ENCODE measurements at places on chromosomes 13 and 19.

DNA sequence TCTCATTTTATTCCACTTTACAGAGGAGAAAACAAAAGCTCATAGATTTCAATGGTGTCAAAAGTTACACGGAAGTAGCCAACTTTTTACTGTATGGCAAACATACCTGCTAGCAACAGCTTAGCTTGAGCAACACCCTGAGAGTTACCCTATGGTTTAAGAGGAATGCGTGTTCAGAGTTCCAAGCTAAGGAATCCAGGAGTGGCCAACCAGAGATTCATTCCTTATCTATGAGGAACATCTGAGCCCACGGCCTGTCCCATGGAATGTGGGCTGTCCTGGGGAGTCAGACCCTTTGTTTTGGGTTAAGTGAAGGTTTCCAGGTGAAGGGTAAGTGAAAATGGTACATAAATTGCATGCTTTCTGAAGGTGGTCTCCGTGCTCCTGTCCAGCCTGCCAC lies 67.5 kb downstream of the STARD13 start:
- no peak for DNase-seq

GRCh38 chr19:23071147-23071511 lies 45.7 kb upstream of the ZNF730 start:
- DNase-seq: no peak

- DNase-seq: no peak
Measured at GRCh38 chr13:27353166-27353583, 71.2 kb upstream of the GTF3A start.

DNA sequence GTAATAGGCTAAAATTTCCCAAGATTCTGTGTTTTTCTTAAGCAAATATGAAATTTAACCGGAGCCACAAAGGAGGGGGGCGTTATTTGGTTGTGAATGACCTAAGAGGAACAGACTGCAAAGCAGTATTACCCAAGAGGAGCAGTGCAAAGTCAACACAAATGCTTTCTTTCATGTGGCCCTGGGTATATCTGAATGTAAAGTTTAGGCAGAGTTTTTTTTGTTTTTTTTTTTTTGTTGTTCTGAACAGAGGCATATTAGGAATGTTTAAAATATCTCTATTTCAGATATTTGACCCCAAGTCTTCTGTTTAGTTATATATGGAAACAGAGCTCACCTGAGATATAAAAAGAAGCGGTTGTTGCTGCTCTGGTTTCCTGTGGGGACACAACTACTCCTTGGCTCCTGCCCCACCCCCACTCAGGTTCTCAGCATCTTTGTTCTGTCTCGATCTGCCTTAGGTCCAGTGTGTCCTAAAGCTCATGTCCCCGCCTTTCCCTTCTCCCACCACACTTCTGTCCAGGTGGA lies 220.7 kb downstream of the RFC3 start:
- DNase-seq: no peak

DNA sequence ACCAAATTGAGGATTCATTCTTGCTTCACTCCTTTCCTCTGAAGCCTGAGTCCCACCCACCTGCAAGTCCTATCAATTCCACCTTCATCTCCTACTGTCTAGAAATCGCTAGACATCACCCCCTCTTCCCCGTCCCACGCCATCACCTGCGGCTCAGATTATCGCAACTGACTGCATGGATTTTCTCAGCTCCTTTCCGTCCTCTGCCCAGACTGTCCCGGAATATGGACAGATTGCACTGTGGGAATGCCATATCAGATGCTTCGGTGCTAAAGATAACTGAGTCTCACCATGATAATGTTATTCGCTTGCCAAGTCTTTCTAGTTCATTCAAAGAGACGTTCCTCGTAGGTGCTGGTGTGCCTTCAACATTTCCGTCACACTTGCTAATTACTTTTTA lies 66.4 kb upstream of the USP29 start:
- no peak for DNase-seq

- DNase-seq: no peak
Measured at GRCh38 chr13:95255072-95255732, 46.0 kb downstream of the ABCC4 start.

GRCh38 chr13:32472194-32472621 lies 44.3 kb upstream of the N4BP2L1 start:
- DNase-seq: no peak

- no peak for DNase-seq
Measured at GRCh38 chr19:40755248-40755624, 4.2 kb downstream of the SNRPA start.

GRCh38 chr19:36972571-36972970 lies 56.4 kb downstream of the ZNF568 start:
- no peak for DNase-seq

DNA sequence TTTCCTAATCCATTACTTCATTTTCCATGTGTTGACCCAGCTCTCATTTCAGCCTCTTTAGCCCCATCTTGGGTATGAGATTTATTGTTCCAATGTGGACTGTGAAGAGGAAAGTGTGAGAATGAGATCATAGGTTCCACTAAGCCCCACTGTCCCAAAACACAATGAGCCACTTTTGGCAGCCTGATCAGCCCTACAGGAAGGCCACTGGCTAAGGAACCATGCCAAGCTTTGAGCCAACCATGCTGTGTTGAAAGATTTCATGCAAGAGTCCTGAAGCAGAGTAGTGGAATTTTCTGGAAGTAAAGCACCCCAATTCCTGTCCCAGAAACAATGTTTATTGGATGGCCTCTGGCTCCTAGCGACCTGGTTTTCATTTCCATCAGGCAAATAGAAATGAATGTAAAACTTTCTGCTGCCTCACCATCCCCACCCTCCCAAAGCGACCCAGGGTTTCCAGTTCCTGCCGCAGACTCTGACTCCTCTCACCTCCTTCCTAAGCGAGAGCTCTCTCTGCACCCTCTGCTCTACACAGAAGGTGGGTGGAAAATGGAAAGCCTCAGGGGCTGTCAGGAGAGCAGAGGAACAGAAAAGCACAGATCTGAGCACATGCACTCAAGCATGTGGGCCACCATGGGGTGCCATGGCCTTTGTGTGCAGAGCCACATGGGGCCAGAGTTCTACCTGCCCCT lies 73.1 kb downstream of the KCTD12 start:
- DNase-seq: no peak

DNA sequence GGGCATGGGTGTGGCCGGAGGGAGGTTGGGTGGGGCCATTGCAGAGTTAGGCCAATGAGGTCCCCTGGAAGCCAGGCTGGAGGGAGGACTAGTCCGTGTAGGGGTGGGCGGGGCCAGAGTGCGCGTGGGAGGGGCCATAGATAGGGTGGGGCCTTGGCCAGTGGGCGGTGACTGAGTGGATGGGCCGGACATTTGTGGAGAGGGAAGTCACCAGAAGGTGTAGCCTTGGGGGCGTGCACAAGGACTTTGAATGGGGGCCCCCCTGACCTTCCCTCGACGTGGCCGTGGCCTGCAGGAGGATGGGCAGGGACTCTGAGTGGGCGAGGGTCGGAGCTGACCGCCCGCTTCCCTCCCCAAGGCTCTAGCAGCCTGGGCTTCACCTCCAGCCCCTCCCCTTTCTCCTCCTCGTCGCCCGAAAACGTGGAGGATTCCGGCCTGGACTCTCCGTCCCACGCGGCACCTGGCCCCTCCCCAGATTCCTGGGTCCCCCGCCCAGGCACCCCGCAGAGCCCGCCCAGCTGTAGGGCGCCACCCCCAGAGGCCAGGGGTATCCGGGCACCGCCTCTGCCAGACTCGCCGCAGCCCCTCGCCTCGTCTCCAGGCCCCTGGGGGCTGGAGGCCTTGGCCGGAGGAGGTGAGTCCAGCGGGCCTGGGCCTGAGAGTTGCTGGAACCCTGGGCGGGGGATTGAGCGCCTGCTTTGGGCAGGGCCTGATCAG lies 16.5 kb upstream of the B3GNT3 start:
- DNase-seq: no peak

GRCh38 chr13:33340631-33341030 lies 55.1 kb upstream of the STARD13 start:
- DNase-seq: no peak
